CD4-positive, alpha-beta T cell treated with Interleukin-12 subunit alpha and Interleukin-12 subunit beta, for 1 hour (primary cell): ENCODE measurements at places on chromosomes 7 and 10.

DNA sequence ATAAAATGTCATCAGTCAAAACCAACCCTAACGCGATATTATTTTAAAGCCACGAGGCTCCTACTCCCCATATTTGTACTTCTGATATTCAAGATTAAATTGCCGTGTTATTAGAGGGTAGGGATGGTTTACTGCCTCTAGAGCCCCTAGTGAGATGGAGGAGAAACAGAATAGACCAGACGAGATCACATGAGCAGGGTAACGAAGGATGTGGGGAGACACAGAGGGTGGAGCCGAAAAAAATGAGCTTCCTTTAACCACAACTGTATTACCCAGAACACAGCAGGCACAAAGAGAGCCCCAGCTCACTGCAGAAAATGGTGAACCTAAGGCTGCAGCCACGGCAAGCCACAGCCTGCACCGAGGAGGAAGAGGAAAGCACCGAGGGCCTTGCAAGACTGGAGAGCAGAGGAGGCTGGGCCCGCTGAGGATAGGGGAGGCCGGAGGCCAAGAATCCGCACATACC lies 14.3 kb downstream of the ZC3HAV1 start:
- peak; percentile 91 for DNase-seq

DNA sequence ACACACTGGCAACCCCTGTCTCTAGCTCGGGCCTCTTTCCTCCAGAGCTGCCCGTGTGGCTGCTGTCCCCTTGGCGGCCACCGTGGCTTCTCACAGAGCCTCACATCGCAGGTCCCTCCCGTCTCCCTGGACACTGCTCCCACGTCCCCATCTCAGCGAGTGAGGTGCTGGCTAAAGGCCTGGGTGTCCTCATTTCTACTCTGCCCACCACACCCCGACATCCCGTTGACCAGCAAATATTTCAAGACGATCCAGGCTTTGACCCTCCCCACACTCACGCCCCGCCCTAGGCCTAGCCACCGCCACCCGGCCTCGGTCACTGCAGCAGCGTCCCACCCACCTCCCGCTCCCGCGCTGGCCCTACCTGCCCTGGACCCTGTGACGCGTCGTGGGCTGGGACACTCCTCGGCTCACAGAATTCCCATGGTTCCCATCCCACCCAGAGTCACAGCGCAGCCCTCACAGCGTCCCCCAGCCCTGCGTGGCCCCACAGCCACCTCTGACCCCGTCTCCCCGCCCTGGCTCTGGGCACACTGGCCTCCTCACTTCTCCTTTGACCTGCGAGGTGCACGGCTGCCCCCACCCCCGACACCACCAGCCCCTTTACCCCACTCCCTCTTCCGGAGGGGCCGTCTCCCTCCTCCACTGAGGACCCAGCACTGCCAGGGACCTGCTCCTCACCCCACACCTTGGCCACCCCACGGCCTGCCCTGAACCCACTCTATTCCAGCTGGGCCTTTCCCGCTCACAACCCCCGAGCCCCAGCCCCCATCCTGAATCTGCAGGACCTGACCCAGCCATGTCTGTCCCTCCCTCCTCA lies 6.9 kb downstream of the ADAP1 start:
- no peak for DNase-seq

DNA sequence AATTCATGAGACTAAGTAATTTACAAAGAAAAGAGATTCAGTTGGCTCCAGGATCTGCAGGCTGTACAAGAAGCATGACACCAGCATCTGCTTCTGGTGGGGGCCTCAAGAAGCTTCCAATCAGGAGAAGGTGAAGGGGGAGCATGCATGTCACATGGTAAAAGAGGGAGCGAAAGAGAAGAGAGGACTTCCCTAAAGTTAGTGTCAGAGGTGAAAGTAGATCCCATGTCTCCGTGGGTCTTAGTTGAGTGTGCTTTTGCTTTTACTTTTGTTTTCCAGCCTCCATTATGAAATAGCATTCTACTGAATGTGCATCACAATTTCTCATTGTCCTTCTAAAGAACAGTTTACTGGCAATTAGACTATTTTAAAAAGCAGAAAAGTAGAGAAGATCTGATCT lies 213.6 kb upstream of the FZD1 start:
- DNase-seq, result peak; percentile 8

GRCh38 chr7:5679048-5679812 lies 102.2 kb downstream of the RNF216 start:
- DNase-seq, result no peak

- DNase-seq, result no peak
Observed at GRCh38 chr7:107579554-107579884, 527 bp upstream of the BCAP29 start.

DNA sequence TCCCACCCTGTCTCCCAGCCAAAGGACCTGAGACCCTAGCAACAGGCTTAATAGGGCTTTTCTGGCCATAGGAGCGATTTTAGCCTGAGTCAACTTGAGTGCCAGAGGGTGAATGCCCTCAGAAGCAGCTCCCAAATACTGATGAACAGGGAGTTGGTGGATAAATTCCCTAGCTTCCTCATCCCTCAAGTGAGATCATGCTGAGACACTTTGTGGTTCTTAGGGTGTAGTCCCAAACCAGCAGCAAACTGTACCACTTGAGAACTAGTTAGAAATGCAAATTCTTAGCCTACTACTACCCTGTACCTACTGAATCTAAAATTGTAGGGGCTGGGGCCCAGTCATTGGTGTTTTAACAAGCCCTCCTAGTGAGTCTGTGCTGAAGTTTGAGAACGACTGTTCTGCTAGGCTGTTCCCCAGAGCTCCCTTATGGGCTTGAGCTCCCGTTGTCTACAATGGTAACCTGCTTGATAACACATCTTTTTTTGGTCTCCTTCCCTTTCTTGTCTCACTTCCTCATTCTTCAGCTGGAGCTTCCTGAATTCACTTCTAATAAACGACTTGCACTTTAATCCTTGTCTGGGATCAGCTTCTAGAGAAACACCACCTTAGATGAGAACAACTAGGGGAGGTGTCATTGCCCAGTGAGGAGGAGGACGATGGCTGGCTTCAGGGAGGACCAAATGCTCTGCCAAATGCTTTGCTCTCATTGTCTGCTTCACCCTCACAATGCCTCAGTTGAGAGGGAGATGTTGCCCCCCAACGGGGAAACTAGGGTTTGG lies 18.2 kb upstream of the CDH23 start:
- no peak for DNase-seq

- DNase-seq, result no peak
Observed at GRCh38 chr10:113168584-113168983, 218.5 kb downstream of the TCF7L2 start.

GRCh38 chr10:25017661-25018060 lies 1.2 kb downstream of the THNSL1 start:
- no peak for DNase-seq

DNA sequence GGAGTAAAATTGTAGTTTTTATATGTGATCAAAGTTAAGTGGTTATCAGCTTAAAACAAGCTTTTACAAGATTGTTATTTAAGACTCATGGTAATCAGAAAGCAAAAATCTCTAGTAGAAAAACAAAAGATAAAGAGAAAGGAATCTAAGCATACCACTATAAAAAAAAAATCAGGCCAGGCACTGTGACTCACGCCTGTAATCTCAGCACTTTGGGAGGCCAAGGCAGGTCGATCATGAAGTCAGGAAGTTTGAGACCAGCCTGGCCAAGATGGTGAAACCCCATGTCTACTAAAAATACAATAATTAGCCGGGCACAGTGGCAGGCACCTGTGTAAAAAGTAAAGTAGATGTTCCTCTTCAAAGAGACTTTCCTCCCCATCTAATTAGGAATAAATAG lies 265.9 kb upstream of the NRP1 start:
- no peak for DNase-seq

DNA sequence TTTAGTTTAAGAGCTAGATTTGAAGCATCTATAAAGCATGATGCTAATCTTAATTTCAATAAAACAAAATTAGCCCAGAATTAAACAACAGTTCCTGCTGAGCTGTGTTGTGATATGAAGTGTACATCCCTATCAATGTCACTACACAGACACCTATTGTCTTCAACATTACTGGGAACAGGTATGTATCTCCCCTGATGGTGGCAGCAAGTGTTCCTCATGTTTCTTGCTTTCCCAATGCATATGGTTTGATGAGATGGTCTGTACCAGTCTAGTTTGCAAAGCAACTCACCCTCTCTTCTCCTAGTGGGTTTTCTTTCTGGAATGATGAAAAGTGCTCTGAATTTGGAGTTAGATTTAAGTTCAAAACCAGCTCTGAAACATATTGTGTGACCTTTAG lies 38.1 kb downstream of the TSPAN12 start:
- DNase-seq, result no peak

GRCh38 chr10:69240455-69240854 lies 20.3 kb downstream of the HKDC1 start:
- no peak for DNase-seq
